Small intestine (tissue), 16 donors: ENCODE measurements at places on chromosomes 5 and 9. TPM values are rescaled to one million over a fixed set of nuclear protein-coding genes. Genes with fewer than 3 reads are reported as not detected.

GRCh38 chr9:5375091-5375490 is 35.4 kb upstream of the RLN1 start:
- DNase-seq: no peak

- no peak for DNase-seq
These were observed 402.4 kb downstream of the ARHGEF28 start for GRCh38 chr5:74028406-74028805.

NIPSNAP3A gene
- 31.1 TPM for polyA plus RNA-seq

CNTNAP3B gene
- 3.5 TPM for polyA plus RNA-seq

FOXD1 gene
- polyA plus RNA-seq: not detected

DIRAS2 gene
- 0.34 TPM for polyA plus RNA-seq
